Pancreas (tissue), 10 donors: ENCODE measurements at places on chromosomes 3 and 15.

- peak; percentile 26 for DNase-seq
Observed at GRCh38 chr15:36501063-36501678, 78.3 kb upstream of the CDIN1 start.

DNA sequence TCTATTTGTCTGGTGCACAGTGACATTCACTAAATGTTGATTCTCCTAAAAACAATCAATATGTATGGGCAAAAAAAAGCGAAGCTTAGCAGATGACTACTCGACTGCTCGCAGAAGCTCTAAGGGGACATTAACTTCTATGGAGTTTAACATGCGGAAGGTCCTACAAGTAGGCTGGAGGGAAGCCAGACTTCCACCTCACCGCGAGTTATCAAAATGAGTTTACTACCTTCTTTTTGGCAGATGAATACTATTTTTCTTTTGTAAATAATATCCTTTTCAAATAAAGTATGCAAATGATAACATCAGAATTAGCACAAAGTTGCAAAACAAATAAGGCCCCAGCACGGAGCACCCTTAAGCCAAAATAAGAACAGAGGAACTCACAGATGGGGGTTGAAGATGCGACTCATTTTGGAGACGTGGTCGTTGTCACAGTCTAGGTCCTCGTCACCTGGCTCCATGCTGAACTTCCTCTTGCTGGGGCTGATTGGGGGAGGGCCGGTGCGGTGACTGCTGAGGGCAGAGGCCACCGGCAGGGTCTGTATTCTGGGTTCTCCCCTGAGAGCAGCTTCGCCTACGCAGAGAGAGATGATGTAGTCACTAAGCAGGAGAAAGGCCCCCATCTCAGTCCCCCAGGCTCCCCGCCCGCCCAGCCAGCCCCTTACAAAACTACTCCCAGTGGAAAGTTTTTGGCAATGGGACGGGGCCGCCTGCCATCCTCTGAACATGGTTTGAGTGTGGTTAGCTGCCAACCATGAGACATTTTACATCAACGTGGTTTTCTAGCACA lies 42.1 kb downstream of the VGLL4 start:
- no peak for DNase-seq

DNA sequence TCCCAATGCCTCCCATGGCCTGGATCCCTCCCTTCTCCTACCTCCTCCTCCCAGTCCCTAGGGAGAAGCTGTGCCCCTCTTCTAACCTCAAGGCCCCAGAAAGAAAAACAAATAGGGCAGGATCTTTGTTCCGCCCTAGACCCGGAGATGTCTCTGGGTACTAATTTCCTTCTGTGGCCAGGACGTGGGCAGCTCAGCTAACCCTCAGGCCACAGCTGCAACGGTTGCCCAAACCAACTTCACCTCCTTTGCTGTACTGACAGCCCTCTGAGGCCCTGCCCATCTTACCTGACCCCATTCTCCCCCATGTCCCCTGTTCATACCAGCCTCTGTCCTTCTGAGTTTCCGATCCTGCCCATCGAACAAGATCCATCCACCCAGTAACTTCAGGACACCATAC lies 70.7 kb downstream of the SRGAP3 start:
- no peak for DNase-seq

DNA sequence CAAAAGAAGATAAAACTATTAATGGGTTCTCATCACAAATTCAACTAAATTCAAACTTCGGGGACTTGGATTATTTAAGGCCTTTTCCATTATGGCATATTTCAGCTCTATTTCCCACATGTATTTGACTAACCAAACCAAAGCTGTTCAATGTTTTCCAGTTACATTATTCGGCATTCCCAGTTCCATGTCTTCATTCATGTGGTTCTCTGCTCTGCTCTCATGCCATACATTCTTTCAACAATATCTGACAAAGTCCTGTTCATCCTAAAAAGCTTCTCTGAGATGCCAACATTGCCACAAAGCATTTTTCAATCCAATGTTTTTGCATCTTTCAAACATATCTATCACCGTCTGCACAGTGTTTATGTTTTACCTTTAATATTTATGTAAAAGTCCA lies 141.4 kb downstream of the GREM1 start:
- DNase-seq, result no peak

- no peak for DNase-seq
Observed at GRCh38 chr3:171994646-171995428, 44.5 kb upstream of the FNDC3B start.

DNA sequence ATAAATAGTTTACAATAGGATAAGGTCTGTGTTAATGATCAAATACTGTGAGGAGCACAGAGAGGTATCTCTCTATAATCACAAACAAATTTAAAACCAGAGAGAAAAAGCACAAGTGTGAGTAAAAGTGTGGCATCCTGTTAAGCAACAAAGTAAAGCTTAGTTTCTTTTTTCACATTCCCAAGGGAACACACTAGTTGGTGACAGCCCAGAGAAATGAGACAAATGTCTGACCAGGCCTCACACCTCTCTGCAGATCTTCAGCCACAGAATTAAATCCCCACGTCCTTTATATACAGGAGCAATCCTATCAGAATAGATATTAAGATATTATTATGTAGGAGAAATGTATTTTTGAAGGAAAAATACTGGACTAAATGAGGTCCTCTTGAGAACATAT lies 2.7 kb downstream of the FBN1 start:
- DNase-seq, result no peak

GRCh38 chr3:105967117-105967516 lies 98.3 kb upstream of the CBLB start:
- no peak for DNase-seq

DNA sequence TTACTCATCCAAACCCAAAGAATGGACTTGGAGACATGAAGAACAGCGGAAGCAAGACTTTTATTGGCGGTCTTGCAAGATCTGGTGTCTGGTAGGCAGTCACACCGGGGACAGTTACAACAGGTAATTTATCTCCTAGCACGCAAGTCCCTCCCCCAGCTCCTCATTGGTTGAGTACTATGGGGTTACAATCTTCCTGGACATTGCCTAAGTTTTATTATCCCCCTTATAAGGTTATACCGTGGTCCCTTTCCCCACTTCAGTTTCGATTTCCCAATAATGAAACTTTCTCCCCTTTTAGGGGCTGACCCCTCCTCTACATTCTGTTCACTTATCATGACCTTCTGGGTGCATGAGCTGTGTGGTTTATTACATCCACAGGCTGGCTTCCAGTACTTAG lies 18.7 kb downstream of the ARL8B start:
- no peak for DNase-seq

DNA sequence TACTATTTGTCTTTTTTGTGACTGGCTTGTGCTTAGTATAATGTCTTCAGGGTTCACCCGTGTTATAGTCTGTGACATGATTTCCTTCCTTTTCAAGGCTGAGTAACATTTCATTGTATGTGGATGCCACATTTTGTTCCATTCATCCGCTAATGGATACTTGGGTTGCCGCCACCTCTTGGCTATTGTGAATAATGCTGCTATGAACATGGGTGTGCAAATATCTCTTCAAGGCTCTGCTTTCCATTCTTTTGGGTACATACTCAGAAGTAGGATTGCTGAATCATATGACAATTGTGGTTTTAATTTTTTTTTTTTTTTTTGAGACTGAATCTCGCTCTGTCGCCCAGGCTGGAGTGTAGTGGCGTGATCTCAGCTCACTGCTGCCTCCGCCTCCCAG lies 15.4 kb downstream of the CRTC3 start:
- DNase-seq, result no peak

- peak; percentile 22 for DNase-seq
Observed at GRCh38 chr3:45026957-45027356, 854 bp downstream of the CLEC3B start.

- DNase-seq, result no peak
Observed at GRCh38 chr3:52433328-52433995, 11.4 kb downstream of the SEMA3G start.

- no peak for DNase-seq
Observed at GRCh38 chr3:37897763-37898162, 36.1 kb downstream of the CTDSPL start.

DNA sequence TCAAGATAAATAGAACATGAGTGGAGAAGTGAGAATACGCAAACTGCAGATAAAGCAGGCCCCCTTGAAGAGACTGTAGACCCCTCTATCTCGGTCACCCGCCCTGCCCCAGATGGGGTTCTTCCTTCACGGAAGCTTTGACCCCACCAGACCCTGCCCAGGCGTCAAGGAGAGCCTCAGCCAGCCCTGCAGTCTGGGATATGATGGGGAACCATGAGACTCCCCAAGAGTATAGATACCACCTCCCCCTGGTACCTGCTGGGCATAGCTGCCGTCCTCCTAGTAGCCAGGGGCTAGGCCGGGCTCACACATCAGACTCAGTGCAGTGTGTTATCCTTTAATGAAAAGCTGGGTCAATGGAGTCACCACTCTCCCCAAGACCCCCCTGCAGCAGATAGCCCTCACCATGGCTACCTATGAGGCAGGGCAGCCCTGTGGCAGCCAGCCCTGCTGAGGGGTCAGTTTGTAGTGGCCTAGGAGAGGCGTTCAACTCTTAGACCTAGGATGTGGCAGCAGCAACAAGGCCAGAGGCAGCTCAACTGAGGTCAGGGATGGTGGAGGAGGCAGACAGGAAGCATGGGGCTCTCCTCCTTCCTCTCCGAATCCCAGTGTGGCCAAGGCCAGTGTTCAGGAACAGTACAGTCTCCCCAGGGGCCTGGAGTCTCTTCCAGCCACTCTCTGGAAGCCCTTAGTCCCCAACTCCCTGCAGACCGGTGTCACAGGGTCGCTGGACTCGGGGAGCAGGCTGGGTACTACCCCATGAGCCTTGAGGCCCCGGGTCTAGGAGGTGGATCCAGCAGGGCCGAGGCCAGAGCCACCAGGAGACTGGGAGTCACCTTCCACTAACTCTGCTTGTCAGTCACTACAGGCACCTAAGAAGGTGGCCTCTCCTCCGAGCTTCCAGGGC lies 26.1 kb downstream of the PLXNB1 start:
- DNase-seq, result peak; percentile 28

DNA sequence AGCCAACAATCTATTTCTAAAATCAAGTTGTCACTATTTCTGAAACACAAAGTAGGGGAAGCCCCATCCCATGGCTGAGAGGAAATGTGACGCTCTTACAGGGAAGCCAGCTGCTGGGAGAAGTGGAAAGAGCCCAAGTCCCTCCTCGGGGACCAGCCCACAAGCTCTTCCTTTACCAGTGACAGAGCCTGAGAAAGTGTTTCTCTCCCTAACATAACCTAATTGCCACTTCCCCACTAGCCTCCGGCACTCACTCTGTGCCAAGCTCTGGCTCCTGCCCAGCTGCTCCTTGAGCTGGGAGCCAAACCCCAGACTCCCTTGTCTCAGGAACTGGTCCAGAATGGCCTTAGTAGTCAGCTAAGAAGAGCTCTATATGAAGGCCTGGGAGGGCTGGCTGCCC lies 42.9 kb downstream of the TNFAIP8L3 start:
- no peak for DNase-seq

DNA sequence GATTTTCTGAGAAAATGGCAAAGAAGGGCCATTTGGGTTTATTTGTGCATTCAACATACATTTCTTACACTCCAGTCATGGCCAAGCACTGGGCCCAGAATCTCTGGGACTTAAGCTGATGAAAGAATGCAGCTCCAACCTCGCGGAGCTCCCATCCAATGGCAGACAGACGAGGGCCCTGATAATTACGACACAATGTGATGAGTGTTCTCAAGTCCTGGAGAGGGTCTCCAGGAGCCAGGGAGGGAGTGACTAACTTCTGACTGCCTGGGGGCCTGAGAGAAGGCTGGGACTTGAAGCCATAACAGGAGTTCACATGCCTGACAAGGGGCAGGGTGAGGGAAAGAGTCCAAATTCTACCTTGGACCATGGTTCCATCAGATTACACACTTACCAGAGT lies 42.6 kb upstream of the BNC1 start:
- no peak for DNase-seq

DNA sequence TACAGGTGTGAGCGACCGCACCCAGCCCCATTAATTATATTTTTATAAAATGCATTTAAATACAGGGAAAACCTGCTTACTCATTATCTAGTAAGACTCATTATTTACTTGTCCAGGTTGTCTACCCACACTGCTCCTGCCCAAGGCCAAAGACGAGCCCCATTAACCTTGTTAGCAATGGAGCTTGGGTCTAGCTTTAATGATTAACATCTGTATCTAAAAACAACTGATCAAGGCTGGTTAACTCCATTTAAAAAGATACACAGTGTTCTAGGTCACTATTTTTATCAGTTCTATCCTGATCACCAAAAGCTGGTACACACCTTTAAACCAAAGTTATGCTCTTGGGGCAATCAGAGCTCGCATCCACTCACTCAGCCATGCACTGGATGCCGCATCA lies 10.4 kb upstream of the NCKIPSD start:
- DNase-seq, result no peak

- no peak for DNase-seq
Observed at GRCh38 chr3:16147220-16147994, 27.1 kb upstream of the GALNT15 start.

GRCh38 chr3:142459096-142459495 lies 11.3 kb upstream of the XRN1 start:
- DNase-seq, result no peak

- DNase-seq, result no peak
Observed at GRCh38 chr15:51335538-51336410, 2.6 kb downstream of the CYP19A1 start.

DNA sequence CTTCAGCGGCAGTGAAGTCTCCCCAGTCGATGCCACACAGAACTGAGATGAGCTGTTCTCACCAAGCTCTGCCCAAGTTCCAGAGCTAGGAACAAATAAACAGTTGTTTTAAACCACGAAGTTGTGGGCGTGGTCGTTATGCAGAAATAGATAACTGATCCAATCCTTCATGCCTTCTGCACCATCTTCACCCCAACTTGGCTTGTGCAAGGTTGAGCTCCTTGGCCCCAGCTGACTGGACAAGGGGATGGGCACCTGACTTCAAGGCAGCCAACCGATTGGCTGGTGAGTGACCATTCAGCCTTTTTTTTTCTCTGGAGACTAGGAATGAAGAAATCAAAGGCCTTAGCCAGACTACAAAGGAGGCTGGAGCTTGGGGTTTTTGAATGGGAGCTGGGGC lies 23.9 kb downstream of the LINGO1 start:
- no peak for DNase-seq

DNA sequence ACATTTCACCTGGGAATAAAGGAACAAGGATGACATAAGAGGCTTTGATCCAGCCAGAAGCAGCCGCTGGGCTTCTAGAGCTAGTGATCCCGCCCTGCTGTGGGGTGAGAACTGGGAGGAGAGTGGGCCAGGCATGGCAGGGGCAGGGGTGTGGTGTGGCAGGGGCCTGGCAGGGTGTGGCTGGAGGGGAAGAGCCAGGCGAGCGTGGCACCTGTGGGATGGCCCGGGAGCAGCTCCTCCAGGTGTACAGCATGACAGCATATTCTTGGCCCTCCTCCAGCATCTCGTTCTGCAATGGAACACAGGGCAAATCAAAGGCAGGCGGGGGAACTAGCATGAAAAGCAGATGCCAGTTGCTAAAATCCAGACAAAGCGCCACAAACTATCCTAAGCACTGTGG lies 35.5 kb downstream of the CYFIP1 start:
- DNase-seq, result peak; percentile 63

- DNase-seq, result no peak
Observed at GRCh38 chr3:156448300-156448699, 106.6 kb downstream of the SSR3 start.
